ENCODE measurements at places on chromosomes 11 and 22.

- DNase-seq, result no peak
Measured at GRCh38 chr22:20437613-20438426, at the start of gene SCARF2. Gene SCARF2 (minus strand): TSS chr22:20437825. CDS start chr22:20437754, 71 bp downstream.

DNA sequence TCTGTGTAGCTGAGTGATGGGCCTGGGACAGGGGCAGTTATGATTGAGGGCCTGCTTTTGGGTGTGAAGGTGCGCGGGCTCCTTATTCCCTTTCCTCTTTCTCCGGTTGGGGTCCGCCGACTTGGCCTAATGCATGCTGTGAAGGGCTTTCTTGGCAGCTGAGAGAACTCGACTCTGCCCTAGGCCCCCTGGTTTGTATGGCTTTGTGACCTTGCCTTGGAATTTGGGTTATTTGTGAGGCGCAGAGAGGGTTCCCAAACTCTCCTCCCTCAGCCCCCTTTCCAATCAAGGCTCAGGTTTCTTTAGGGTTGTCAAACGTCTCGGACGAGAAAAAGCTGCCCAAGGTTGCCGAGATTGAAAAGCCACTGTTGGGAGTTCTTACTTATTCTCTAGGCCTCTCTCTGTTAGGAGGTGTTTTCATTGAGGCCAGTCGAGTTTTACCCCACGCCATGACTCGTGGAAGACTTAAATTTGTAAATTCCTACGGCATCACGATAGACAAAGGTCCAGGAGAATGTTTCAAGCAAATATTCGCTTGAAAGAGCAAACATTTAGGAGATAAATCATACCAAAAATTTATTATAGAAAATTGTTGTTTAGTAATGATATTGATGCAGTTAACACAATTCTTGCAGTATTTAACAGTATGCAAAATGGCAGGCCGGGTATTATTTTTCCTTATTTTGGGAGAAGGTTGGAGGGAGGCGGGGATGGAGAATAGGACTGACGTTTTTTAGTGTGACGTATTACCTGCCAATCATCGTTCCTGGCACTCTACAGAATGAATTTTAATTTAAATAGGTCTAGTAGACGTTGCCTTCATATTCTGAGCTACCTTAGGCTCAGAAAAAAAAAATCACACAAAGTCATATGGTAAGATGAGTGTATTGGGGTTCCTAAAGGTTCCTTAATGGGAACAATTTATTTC lies 689 bp downstream of the PDHX start:
- no peak for DNase-seq

GRCh38 chr11:11857769-11858168 lies 16.0 kb downstream of the USP47 start:
- DNase-seq, result no peak

- DNase-seq, result no peak
Measured at GRCh38 chr11:129720156-129720555, 95.5 kb upstream of the TMEM45B start.

DNA sequence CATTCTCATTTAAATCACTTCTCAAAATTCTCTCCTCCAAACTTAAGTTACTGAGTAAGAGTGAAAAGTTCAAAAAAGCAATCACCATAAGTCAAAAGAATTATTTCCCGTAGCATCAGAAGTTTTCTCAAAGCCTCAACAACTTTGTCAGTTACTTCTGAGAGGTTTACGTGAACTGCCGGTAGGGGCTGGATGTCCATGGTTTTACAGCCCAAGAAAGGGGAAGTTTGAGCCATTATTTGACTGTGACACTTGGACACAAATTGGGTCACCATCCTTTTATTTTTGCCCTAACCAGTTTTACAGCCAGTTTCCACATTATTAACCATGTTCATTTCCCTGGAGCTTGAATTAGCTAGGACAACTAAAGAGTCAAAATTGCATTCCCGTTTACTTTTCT lies 7.5 kb downstream of the POU2AF3 start:
- DNase-seq, result no peak

GRCh38 chr22:40922484-40923303 lies 28.5 kb upstream of the RBX1 start:
- DNase-seq, result peak; percentile 11

DNA sequence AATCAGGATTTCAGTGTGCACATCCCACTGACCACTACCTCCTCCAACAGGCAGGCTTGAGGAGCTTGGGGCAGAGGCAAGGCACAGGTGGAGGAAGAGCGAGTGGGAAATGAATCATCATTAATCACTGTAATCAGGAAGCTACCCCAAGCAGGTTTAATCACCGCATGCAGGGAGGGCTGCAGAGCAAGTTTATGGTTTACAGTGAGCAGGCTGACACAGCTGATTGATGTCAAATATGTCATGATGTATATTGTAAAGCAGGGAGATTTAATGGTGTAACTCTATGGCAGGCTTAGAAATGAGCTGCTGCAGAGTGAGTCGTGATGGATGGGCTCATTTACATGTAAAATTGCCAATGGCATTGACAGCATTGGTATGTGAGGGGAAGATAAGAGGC lies 441.0 kb downstream of the NTM start:
- DNase-seq, result no peak

GRCh38 chr11:57336111-57336666 lies 497 bp upstream of the SSRP1 start:
- no peak for DNase-seq

DNA sequence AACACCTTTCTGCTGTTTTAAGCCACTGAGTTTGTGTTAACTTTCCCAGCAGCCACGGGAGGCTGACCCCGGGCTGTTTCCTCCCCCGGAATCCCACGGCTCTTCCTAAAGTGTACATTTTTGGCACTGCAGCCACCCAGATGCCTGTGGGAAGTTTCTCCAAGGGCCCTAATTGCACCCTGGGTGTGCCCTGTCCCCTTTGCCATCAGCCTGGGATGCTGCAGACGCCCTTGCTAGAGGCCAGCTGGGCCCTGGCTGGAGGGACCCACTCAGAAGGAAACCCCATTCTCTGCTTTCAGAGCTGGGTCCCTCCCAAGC lies 883.3 kb downstream of the BRD1 start:
- no peak for DNase-seq

- peak; percentile 40 for DNase-seq
Measured at GRCh38 chr11:86041975-86042378, 26.9 kb downstream of the PICALM start.

DNA sequence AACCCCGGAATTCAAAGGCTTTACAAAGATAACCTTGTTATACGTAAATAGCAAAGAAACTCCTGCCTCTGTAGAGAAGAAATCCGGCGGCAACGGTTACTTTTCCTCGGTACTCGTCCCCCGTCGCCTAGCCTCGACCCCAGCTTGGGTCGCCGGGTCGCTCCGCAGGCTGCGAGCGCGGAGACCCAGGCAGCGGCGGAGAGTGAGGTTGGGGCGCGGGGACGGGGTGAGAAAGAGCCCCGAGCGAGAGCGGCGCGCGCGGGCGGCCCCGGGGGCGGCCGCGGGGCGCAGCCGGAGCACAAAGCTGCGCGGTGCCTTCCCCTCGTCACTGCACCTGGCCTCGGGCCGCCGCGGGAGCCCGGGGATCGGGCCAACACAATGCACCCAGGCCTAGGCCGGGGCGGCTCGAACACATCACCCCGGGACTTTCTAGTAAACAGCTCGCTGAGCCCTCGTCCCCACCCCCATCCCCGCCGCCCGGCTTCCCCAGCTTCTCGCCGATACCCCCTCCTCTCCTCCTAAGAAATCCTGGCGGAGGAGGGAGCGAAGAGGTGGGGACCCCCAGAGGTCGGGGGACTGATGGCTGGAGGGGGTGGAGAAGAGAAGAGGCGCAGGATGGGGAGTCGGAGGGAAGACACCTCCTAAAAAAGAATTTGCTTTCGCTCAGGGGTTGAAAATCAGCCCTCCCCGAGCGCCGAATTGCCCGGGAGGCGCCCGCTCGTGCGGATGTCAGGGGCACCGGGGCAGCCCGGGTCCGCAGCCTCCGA lies 845 bp downstream of the MPPED2 start:
- DNase-seq, result no peak

GRCh38 chr11:102390667-102391465 lies 43.9 kb downstream of the BIRC2 start:
- peak; percentile 19 for DNase-seq

- DNase-seq, result no peak
Measured at GRCh38 chr22:17694752-17695151, 56.2 kb downstream of the BCL2L13 start.

DNA sequence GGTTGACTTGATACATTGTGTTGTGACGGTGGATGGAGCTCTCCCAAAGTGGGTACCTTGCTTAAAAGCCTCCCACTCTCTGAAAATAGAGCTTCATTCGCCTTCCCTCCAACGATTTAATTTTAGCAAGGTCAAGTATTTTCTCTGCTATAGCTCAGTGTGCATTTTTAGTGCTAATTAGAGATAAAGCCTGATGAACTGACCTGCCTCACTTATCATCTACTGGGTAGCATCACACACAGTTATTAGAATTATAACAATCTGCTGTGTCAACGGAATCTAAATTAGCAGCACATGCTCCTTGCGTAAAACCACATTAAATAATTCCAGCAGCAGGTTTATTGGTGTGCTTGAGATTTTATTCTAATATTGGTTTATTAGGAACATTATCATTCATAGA lies 701.7 kb downstream of the NELL1 start:
- DNase-seq, result no peak

DNA sequence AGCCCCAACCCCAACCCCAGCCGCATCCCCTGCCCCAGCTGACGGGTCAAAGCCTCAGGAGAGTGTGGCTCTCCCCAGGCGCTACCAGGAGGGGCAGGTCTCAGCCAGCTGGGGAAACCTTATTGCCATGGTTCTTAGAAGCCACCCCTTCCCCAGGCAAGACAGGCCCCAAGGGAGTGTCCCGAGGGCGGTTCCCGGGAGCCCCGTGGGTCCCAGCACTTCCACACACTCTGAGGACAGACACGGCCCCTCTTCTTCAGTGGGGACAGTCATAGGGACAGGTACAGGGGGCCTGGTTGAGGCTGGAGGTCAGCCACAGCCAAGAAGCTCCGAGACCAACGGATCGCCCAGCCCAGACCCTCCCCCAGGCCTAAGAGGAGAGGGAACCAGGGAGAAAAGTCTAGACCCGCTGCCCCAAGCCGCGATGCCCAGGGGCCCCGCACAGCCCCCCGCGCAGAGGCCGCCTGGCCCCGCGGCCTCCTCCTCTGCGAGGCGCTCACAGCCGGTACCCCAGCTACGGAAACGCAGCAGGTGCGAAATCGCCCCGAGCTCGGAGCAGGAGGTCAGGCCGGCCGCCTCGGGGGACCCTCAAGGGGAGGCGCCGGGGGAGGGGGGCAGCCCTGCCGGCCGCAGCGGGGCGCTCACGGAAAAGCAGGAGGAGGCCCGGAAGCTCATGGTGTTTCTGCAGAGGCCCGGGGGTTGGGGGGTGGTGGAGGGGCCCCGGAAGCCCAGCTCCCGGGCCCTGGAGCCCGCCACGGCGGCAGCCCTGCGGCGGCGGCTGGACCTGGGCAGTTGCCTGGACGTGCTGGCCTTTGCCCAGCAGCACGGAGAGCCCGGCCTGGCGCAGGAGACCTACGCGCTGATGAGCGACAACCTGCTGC lies 2.6 kb downstream of the KLHDC7B start:
- no peak for DNase-seq

- no peak for DNase-seq
Measured at GRCh38 chr11:68942095-68942620, 38.5 kb downstream of the IGHMBP2 start.

GRCh38 chr11:132409573-132410355 lies 1039.3 kb downstream of the NTM start:
- no peak for DNase-seq

GRCh38 chr22:24512043-24512442 lies 16.9 kb downstream of the UPB1 start:
- DNase-seq, result no peak
